Stimulated activated CD4-positive, alpha-beta T cell treated with anti-CD3 and anti-CD28 coated beads, Interleukin-15, amount 100 ng/mL, for 48 hours (primary cell): ENCODE measurements at places on chromosomes 4 and X.

- no peak for DNase-seq
Measured at GRCh38 chrX:103656617-103657016, 27.8 kb downstream of the TCEAL1 start.

DNA sequence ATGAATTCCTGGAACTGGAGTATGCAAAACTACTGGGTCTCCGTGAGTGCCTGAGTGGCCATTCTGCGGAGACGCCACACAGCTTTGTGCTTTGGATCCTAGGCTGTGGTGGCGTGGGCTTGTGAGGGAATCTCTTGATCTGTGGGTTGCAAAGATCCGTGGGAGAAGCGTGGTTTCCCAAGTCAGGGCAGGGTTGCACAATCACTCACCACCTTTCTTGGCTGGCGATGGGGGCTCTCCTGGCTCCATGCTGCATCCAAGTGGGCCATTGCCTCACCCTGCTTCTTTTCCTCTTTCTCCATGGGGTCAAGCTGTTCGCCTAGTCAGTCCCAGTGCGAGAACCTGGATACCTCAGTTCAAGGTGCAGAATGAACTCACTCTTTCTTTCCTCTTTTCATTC lies 62.5 kb downstream of the SLAIN2 start:
- DNase-seq, result no peak

GRCh38 chrX:41468647-41469323 lies 21.6 kb downstream of the NYX start:
- DNase-seq, result no peak

DNA sequence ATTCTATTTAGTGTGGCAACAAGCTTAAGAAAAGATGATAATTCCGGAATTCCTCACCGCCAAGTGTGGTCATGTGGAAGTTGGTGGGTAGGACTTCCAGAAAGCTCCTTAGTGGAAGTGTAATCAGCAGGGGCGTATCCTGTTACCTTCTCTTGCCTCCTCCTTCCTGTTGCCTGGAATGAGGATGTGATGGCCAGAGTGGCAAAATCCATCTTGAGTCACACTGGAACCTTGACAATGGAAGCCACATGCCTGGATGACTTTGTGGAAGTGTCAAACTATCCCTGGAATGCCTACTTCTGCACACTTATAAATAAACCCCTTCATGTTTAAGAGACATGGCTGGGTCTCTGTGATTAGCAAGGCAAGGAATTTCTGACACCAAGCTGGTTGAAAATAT lies 191.0 kb downstream of the PRDM5 start:
- DNase-seq, result no peak

DNA sequence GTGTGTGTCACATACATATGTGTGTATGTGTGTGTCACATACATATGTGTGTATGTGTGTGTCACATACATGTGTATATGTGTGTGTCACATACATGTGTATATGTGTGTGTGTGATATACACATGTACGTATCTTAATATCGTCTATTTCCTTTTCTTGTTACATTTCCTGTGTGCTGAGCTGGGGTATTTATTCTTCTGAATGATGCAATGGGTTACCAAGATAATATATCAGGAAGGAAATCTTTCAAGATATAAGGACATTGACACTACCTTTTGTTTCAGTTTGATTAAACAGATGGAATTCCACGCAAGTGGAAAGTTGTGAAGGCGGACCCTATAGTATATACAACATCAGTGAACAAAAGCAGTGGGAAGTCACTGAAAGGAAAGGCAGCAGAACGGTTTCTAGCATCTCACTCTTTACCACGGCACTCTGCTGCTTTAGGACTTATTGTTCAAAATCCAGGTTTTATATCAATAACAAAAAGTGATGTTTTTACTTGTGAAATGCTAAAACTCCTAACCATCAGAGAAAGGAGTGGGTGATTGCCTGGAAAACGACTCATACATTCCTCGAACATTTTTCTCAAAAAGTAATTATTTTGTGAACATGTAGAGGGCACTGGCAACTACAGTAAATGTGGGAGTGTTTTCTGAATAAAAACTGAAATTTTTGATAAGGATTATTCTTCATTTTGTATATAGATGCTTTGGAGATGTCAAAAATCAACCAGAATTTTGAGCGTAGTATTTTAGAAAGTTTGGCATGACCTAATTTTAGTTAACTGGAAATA lies 43.1 kb upstream of the IL21 start:
- no peak for DNase-seq

DNA sequence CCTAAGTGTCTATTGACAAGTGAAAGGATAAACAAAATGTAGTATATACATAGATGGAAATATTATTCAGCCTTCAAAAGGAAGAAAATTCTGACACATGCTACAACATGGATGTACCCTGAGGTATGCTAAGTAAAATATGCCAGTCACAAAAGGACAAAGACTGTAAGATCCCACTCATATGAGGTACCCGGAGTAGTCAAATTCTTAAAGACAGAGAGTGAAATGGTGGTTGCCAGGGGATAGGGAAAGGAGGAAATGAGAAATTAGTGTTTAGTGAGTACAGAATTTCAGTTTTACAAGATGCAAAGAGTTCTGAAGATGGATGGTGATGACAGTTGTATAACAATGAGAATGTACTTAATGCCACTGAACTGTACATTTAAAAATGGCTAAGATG lies 102.3 kb upstream of the NAP1L5 start:
- DNase-seq, result no peak
